ENCODE measurements at places on chromosomes 1 and 21.

DNA sequence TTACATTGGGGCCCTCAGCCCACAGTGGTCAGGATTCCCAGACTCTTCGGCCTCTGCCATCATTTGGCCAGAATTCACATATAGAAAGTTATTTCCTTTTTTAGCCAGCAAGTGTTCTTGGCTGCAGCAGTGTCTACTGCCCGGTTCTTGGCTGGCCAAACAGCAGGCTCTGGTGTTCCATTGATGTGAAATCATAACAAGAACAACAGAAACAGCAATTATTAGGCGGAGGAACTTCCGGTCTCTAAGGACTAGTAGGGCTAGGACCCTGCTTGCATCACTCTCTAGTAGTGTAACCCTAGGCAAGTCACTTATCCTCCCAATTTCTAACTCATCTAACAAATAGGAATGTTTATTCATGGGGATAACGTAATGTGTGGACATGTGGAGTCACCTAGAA is 8.7 kb upstream of the GJA5 start:
- no peak for DNase-seq

DNA sequence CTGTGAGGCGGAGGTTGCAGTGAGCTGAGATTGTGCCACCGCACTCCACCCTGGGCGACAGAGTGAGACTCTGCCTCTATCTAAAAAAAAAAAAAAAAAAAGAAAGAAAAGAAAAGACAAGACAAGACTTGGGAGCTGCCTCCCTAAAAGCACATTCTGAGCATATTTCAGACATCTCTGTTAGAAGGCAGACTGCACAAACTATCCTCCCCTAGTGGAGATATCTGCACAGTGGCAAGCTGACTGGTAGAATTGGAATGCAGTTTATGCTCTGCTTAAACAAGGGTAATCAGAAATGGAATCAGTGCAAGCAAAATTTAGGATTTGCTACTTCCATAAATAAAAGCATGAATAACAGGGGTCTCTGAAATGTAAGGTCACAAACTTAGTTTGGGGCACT is 31.8 kb downstream of the GNG4 start:
- no peak for DNase-seq

GRCh38 chr21:36646011-36646410 is 52.9 kb upstream of the SIM2 start:
- no peak for DNase-seq

DNA sequence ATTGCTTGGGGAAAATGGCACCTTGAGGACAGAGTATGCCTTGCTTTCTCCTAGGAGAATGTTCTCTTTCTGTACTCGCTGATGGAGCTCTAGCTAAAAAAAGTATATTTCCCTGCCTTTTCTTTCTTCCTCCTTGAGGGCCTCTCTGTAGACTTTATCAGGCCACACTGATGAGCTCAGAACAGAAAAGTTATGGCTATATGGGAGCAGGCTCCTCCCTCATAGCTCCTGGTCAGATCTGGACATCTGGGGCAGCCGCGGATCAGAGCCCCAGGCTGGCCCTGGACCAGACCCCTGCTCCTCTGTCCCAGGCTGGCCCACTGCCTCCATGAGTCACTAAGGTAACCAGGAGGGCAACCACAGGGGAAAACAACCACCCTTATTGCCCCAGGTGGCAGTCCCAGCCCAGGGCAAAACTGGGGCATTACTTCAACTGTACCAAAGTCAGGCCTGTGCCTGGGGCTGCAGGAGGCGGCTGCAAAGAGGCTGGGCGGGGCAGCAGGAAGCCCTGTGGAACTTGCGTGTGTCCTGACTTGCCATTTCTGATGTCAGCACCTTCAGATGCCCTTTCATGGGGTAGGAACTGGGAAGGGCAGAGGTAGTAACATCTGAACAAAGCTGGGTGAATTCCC is 26.3 kb upstream of the ZNF648 start:
- no peak for DNase-seq

GRCh38 chr1:110502402-110503151 is 16.4 kb downstream of the KCNA10 start:
- DNase-seq: no peak

- no peak for DNase-seq
Measured at GRCh38 chr21:32064281-32064910, 191.6 kb downstream of the HUNK start.

DNA sequence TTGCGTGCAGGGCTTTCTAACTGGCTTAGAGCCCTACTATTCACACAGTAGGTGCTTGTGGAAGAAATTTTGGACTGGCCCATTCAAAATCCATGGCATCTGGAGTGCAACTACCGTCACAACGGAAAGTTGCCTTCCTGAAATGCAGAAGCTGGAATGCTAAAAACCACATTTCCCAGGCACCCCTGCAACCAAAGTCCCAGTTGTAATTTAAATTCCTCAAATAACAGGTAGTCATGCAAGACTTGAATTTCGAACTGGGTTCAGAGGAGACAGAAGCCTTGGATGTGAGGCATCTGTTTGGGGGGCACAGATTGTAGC is 186.7 kb downstream of the TOMM20 start:
- no peak for DNase-seq

DNA sequence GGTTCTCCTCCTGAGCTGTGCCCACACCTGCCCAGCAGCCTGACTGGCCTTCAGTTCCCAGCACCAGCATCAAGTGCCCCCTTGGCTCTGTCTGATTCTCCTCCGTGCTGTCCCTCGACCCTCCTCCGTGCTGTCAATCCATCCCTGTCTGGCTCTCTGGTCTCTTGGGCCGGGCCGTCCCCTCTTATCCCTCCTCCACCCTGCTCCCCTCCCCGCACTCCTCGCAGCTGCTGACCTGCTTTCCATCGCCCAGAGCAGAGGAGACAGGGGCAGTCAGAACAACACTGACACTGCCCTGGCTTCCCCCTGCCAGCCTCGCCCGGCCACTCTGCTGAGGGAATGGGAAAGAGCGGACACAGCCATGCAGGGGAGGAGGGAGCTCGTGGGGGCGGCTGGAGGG is 267.4 kb downstream of the CAMTA1 start:
- DNase-seq: no peak

DNA sequence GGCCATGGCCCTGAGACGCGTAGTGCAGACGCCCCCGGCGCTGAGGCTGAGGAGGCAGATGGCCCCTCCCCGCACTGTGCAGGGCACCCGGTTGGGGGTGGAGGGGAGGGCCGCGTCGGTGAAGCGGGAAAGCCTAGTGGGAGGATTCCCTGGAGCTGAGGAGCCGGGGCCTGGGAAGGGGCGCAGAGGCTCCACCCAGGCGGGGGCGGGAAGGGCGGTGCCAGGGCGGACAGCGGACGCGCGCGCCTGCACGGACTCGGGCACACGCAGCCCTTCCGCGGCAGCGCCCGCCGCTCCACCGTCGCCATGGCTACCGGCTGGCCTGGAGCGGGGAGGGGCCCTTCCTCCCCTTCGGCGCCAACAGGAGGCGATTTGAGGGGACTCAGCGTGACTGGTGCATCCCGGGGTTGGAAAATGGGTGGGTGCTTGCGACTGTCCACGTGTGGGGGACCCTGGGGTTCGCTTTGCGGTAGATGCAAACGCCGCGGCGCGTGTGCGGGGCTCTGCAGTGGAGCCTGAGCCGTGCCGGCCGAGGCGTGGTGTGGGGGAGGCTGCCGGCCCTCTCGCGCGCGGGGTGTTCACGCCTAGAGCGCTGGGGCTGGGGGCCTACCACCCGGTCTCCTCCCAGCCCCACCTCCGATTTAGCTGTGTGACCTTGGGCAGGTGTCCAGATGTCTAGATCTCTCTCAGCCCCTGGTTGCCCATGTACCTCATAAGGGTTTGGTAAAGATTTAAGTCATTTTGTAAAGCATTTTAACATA is 35.1 kb downstream of the PTPRF start:
- DNase-seq: no peak

DNA sequence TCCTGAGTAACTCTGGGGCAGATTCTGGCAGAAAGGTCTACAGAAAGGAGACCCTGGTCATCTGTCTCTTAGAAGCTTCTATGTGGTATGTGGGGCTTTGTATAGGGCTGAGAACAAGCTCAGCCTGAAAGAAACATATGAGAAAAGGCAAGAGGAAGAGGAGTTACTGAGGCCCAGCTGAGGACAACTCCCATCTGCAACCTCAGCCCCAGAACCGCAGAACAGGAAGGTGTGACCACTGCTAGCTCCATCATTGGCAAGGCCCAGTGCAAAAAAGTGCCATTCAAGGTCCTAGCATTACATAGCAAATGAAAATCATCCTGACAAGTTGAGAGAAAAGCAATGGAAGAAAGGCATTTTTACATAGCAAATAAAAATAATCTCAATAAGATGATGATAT is 503.8 kb downstream of the NPHP4 start:
- no peak for DNase-seq

DNA sequence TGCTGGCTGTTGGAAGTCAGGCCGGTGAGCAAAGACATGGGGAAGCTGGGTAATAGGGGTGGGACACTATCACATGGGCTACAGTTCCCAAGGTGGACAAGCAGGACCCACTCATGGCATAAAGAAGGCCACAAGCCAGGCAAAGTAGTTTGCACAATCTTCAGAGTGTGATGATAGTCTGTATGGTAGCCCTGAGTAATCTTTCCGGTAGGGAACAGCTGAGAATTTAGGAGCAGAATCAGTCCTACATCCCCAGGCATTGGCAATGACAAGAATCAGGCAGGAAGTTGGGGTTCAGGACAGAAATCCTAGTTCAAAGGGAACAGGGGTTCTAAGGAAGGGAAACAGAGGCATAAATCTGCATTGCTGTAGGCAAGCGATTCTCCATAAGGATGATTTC is 23.9 kb upstream of the SPATA6 start:
- DNase-seq: no peak

GRCh38 chr1:219460081-219460895 is 152.6 kb downstream of the ZC3H11B start:
- DNase-seq: no peak

- DNase-seq: no peak
Measured at GRCh38 chr1:234243521-234244260, 129.6 kb upstream of the COA6 start.

DNA sequence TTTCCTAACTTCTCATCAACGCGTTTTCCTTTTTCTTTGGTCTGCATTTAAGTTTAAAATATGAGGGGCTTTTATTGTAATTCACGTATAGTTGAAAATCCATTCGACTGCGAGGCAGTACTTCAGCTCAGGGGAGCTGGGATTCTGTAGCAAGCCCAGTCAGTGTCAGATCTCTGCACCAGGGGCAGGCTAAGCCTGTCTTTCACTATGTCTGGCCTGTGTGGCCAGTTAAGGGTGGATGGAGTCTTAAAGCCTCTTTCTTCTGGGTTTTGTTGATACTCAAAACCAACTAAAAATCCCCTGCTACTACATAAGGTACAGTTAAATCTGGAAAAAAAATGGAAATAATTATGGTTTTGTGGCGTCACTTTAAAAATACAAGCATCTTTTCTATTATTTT is 124.7 kb downstream of the TYW3 start:
- no peak for DNase-seq

GRCh38 chr1:26359981-26360806 is 6.3 kb upstream of the CRYBG2 start:
- no peak for DNase-seq

DNA sequence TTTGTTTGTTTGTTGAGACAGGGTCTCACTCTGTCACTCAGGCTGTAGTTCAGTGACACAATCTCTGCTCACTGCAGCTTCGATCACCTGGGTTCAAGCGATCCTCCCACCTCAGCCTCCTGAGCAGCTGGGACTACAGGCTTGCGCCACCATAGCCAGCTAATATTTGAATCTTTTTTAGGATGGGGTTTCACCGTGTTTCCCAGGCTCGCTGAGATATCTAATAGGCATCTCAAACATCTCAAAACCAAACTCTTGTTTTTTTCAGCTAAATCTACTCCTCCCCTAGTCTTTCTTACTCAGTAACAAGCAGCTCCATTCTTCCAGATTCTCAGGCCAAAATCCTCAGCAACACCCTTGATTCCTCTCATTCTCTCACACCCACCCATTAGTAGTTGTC is 22.0 kb upstream of the SRRM1 start:
- no peak for DNase-seq

- DNase-seq: no peak
Measured at GRCh38 chr1:35554266-35555211, 2.7 kb downstream of the KIAA0319L start.

DNA sequence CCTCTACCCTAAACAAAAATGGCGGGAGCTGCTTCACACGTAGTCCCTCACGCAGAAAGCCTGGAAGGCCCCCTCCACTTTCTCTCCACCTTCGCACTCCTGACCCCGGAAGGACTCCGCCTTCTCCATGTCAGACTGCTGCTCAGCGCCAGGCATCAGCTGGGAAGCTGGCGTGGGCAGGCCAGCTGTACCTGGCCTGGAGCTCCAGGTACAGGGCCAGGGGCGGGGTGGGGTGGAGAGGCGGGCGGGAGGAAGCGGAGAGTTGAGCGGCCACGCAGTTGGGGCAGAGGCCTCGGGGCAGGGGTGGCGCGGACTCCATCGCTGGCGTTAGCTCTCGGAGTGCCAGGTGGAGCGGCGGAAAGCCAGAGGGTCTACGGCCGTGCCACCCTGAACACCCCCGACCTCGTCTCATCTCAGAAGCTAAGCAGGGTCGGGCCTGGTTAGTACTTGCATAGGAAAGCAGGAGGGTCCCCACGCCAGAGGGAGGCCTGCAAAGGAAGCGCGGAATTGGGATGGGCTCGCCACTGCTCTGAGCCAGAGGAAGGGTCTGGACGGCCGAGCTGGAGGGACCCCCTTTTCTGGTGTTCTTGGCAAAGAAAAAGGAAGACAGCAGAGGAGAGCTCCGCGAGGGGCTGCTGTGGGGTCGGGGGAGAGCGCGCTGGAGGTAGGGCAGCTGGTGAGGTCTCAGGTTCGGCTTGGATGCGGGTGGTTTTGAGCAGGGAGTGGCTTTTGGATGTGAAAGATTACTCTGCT is at the start of gene MIGA1:
MIGA1 (plus strand) TSS at position 121 of the 753 bp plus-strand sequence. CDS start 3,604 bp downstream, outside the sequence.
- peak; percentile 61 for DNase-seq

- no peak for DNase-seq
Measured at GRCh38 chr1:244305776-244306341, 145.8 kb downstream of the ADSS2 start.

DNA sequence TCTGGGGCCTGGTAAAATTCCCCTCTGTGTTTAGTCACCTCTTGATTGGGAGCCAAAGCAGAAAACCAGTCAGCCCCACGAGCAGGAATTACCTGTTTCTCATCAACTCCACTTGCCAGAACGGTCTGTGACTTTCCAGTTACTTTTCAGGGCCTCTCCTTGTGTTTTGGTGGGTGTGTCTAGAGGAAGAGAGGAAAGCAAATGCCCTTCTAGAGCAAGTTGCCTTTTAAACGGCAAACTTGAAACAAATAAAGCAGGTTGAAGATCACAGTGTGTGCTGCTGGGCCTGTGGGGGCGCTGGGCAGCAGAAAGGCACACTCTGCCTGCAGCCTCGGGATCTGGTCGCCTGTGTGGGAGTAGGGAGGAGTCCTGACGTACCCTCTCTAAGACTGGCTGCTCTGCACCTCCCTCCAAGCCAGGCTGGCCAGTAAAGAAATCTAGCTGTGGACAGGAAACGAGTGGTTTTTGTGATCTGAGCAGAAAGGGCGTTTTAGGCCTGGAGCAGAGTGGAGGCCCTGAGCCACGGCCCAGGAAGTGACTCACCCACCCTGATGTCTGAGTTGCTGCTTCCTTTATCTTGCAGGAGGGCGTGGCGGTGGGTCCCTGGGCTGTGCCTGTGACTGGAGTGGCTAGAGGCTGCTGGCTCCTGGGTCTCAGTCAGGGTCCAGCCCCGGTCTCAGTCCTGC is 11.1 kb upstream of the S100A11 start:
- peak; percentile 63 for DNase-seq

GRCh38 chr1:185894791-185895190 is 160.6 kb downstream of the HMCN1 start:
- DNase-seq: no peak
